ENCODE measurements at places on chromosomes 7 and 10.
A peak's percentile ranks its signal among the peaks of the same experiment; 100 is the strongest.

GRCh38 chr10:132175907-132176581 lies 10.7 kb upstream of the DPYSL4 start:
- peaks cover 43% of the 10 kb centered on the region for H3K27me3 ChIP-seq
- DNase-seq: no peak
- H3K36me3 ChIP-seq: no peaks in the 10 kb centered on the region
- no peak overlapping the region for H3K27ac ChIP-seq

DNA sequence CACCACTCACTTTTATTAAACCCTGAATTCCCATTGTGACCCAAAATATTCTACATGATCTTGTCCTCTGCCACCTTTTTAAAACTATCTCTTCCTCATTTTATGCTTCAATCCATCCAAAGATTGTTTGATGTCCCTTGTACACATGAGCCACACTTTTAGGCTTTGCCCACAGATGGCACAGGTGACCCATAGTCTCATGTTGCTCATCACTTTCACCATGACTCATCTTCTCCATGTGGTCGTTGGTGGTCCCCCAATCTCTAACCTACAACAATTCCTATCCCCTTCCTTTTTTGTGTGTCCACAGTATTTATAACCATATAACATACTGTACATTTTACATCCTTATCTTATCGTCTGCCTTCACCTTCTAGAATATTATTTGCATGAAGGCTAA lies 271.5 kb upstream of the ZWINT start:
- H3K4me1 ChIP-seq: no peaks in the 10 kb centered on the region
- no peaks in the 10 kb centered on the region for H3K27me3 ChIP-seq
- H3K4me3 ChIP-seq: no peak overlapping the region
- H3K27ac ChIP-seq: no peak overlapping the region

GRCh38 chr7:73991522-73992100 lies 36.4 kb upstream of the ELN start:
- no peak overlapping the region for H3K4me3 ChIP-seq
- no peak overlapping the region for H3K27ac ChIP-seq
- peaks cover 13% of the 10 kb centered on the region for H3K4me1 ChIP-seq
- no peak for DNase-seq
- no peaks in the 10 kb centered on the region for H3K27me3 ChIP-seq

DNA sequence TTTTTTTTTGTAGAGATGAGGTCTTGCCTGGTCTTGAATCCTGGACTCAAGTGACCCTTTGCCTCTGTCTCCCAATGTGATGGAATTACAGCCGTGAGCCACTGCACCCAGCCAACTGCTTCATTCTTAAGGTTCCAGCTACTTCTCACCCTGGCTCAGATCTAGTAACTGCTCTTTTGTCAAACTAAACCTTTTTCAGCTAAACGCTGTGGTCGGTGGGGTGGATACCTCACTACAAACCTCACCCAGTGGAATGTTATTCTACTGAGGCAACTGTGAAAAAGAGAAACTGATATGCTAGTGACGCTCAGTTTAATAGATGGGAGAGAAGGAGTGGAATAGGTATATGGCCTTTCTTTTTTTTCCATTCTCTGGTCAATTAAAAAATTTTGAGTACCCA lies 1.7 kb upstream of the MRLN start:
- no peaks in the 10 kb centered on the region for H3K4me1 ChIP-seq
- H3K27me3 ChIP-seq: peaks cover 39% of the 10 kb centered on the region
- H3K36me3 ChIP-seq: no peaks in the 10 kb centered on the region
- H3K4me3 ChIP-seq: no peak overlapping the region
- no peak for DNase-seq

DNA sequence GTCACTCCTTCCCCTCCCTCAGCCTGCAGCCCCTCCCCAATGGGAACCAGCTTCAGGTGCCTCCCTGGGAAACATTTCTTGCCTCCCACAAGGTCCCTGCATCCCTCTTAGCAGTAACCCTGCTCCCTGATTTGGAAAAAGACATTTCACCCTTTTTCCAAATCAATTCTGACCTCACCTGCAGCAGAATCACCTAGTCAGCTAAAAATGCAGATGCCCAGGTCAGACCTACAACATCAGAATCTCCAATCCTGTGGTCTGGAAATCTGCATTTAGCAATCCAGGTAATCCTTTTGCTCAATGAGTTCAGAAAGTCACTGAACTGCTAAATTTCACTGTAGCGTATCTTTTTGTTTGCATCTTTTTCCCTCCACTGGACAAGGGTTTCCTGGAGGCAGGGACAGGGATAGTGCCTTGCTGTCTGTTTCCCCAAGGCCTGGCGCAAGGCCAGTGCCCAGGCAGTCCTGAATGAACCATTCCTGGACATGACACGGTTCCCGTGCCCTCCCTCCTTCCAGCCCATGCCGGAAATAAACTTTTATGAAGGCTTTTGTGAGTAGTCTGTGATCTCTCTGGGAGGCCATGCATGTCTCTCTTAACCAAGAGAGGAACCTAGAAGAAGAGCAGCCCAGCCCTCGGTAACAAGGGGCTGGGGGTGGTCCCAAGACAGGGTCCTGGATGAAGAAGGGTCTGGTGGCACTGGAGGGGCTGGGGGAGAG lies 44.0 kb downstream of the COL13A1 start:
- peak; percentile 59 for DNase-seq
- H3K27ac ChIP-seq: no peak overlapping the region
- H3K36me3 ChIP-seq: no peaks in the 10 kb centered on the region
- no peaks in the 10 kb centered on the region for H3K4me1 ChIP-seq

DNA sequence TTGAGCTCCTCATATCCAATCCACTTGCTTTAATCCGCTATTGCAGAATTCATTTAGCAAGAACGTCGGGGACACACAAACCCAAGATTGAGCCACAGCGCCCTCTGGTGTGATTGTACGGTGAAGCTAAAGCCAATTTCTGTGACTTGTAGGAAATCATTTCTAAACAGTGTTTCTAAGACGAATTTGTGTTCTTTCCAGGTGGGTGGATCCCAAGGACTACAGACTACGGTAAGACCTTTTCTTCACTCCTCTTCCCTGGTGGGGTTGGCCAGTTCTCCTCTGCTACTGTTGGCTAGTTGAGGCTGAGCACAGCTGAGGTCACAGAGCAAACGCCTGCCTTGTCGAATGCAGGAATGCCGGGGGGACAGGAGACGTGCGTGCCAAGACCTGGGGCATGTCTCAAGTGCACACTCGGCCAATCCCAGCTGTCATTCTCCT lies 5.2 kb downstream of the DMBT1 start:
- DNase-seq: peak; percentile 93
- no peak overlapping the region for H3K27ac ChIP-seq
- H3K36me3 ChIP-seq: no peaks in the 10 kb centered on the region
- H3K4me1 ChIP-seq: peaks cover 12% of the 10 kb centered on the region
- H3K4me3 ChIP-seq: peak overlapping the region; percentile 68
- no peaks in the 10 kb centered on the region for H3K27me3 ChIP-seq

- H3K27ac ChIP-seq: peak overlapping the region; percentile 46
- peak; percentile 61 for DNase-seq
- peaks cover 22% of the 10 kb centered on the region for H3K4me1 ChIP-seq
- H3K4me3 ChIP-seq: no peak overlapping the region
- peaks cover 39% of the 10 kb centered on the region for H3K36me3 ChIP-seq
- H3K27me3 ChIP-seq: no peaks in the 10 kb centered on the region
Measured at GRCh38 chr10:121956111-121957061, 18.6 kb downstream of the NSMCE4A start.

DNA sequence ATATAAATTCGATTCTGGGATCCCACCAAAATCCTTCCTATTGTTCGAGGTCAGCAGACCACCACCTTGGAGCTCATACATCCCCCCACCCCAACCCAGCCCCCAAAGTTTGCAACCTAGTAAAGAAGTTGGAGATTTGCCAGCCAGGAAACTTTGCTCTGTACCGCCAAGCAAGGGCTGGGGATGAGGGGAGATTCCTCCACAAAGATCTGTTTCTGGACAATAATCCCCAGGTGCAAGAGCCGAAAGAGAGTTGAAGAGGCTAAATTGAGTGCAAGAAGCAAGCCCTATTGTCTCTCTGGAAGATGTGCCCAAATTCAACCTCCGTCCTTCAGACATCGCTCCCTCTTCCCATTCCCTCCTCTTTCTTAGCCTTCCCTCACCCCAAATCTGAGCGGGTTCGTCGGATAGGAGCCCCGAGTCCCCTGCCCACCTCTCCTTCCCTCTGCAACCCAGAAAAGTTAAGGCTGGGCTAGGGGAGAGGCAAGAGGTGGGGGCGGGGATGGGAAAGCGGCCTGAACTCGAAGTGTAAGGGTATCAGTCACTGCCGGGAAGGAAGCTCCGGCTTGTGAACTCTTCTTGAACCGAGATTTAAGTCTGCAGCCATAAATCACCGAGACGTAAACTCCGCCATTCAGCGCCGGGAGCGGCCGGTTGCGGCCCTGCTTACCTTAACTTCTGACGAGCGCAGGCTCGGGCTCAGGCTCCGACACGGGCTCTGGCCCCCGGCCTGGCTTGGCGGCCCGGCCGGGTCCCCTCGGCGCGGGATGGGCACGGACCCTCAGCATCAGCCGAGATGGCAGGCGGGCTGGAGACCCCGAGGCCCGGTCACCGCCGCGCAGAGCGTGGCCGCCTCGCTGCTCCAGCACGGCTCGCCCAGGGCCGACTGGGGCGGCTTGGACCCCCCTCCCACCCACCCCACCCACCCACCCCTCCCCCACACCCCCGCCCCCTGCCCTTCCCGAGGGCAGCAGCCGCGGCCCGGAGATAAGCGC lies 10.8 kb upstream of the HOXA2 start:
- H3K27me3 ChIP-seq: no peaks in the 10 kb centered on the region
- peak; percentile 93 for DNase-seq
- peaks cover 25% of the 10 kb centered on the region for H3K4me1 ChIP-seq

DNA sequence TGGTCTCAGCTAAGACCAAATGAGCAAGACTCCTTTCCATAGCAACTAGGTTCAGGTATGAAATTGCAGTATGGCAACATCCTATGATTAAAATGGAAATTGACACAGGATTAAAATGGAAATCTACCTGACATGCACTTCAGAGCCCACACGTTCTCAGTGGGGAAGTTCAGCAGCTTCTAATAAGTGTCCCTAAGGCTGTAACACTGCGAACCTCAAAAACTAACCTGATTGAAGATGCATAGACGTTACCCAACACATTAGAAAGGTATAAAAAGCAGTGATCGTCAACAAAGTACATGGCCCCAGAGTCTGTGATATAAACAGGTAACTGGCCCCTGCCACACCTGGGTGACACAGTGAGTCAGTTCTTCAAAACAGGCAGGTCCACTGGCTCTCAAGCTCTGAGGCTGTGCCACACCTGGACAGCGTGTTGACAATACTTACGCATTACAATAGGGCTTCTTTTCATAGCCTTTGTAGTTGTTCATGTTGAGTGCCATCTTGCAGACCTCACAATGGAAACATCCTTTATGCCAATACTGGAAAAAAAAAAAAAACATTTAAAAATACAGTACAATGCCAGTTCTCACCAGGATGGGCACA lies 274.9 kb upstream of the NEBL start:
- H3K4me1 ChIP-seq: peaks cover 26% of the 10 kb centered on the region
- no peaks in the 10 kb centered on the region for H3K27me3 ChIP-seq
- H3K27ac ChIP-seq: no peak overlapping the region
- H3K36me3 ChIP-seq: peaks cover 6% of the 10 kb centered on the region
- H3K4me3 ChIP-seq: peak overlapping the region; percentile 79
- DNase-seq: no peak

DNA sequence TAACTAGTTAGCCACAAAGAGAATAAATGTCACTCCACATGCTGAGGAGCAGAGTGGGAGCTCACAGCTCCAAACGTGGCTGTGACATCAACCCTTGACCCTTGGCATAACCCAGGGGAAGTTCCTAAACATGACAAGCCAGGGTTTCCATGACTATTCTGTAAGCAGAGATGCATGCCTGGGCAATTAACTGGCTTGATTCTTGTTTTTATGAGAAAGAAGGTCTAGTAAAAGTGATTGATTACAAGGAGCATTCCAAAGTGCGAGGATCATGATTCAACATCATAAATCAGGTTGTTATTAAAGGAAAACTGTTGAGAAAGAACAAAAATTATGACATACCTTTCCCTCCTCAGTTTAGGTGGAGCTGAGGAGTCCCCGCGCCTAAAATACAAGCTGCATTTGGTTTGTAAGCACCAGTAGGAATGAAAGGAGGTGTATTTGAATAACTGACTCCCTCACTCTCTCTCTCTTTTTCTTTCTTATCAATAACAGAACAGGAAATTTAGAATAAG lies 108.4 kb downstream of the SFMBT2 start:
- H3K36me3 ChIP-seq: peaks cover 6% of the 10 kb centered on the region
- no peak for DNase-seq
- H3K27me3 ChIP-seq: no peaks in the 10 kb centered on the region
- H3K27ac ChIP-seq: peak overlapping the region; percentile 80

DNA sequence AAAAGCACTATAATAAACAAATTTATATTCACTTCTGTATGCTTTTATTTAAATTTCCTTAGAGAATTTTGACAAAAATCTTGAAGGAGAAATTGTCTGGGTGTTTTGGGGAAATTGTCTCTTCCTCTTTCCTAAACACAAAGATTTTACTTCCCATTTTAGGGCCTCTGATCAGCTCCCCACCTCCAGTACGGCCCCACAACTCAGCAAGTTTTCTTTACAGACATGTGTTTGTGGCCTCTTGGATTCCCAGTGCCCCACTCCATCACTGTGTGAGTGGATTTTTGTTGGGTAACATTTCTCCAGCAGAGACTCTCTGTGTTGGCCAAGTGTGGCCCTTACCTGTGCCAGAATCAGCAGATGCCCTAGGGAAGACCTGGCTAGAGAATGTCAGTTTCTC lies 182.8 kb upstream of the CDC14C start:
- no peak overlapping the region for H3K4me3 ChIP-seq
- H3K27me3 ChIP-seq: peaks cover 45% of the 10 kb centered on the region
- no peaks in the 10 kb centered on the region for H3K4me1 ChIP-seq
- no peak overlapping the region for H3K27ac ChIP-seq
- DNase-seq: no peak

- peak; percentile 8 for DNase-seq
- H3K27me3 ChIP-seq: no peaks in the 10 kb centered on the region
- H3K4me3 ChIP-seq: no peak overlapping the region
- H3K27ac ChIP-seq: no peak overlapping the region
- no peaks in the 10 kb centered on the region for H3K36me3 ChIP-seq
- H3K4me1 ChIP-seq: no peaks in the 10 kb centered on the region
Measured at GRCh38 chr10:3220853-3221252, 48.3 kb upstream of the PITRM1 start.

GRCh38 chr10:77586719-77587415 lies 50.7 kb downstream of the KCNMA1 start:
- H3K36me3 ChIP-seq: peaks cover 13% of the 10 kb centered on the region
- peak; percentile 92 for DNase-seq
- H3K4me3 ChIP-seq: no peak overlapping the region
- H3K27me3 ChIP-seq: no peaks in the 10 kb centered on the region

GRCh38 chr7:12493407-12493806 lies 77.1 kb upstream of the SCIN start:
- DNase-seq: peak; percentile 33
- H3K36me3 ChIP-seq: no peaks in the 10 kb centered on the region
- no peak overlapping the region for H3K27ac ChIP-seq
- peaks cover 6% of the 10 kb centered on the region for H3K4me1 ChIP-seq
- peaks cover 17% of the 10 kb centered on the region for H3K27me3 ChIP-seq

DNA sequence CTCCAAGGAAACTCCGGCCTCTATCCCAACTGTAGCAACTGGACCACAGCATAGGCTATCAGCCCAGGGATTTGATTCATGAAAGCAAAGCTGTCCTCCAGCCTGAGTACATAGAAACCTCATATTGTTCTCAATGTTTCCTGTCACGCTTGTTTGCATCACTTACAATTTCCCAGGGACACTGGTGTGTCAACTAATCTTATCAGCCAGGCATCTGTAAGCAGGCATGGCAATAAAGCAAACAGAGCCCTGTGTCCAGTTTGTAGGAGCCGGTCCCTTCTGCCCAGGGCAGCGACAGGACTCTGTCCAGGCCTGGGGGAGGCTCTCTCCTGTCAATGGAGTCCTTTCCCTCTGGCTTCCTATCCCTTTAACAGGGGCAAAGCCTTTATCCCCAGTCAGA lies 23.0 kb upstream of the CDHR3 start:
- no peaks in the 10 kb centered on the region for H3K4me1 ChIP-seq
- DNase-seq: no peak
- no peak overlapping the region for H3K27ac ChIP-seq
- no peaks in the 10 kb centered on the region for H3K27me3 ChIP-seq

Measured in MCF 10A (cell line).